ENCODE measurements at places on chromosomes 4 and X. TPM values are rescaled to one million over a fixed set of nuclear protein-coding genes. Genes with fewer than 3 reads are reported as not detected.

DNA sequence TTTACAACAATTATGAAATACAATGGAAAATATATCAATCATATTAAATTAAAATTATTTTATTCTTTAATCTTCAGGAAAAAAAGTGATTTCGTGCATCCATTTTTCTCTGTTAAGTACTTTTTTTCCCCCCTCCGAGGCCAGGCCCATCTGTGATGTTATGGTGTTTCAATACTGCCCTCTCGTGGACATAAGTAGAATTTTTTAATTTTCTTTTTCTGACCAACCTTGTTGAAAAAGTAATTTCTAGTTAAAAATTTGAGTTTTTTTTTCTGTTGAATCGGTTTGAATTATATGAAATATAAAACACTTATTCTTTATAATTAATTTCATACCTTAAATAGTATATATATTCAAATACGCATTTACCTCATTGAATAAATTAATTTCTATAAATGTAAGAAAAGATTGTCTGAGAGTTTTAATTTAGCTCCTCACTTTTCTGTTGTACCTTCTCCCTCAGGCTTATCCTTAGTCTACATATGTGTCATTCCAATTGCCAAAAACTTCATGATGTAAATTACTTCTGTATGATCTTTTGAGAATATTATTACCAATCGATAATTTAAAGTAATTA, 175.8 kb upstream of the TECRL start:
- peak; percentile 75 for DNase-seq

GRCh38 chr4:1785592-1785991, 7.5 kb upstream of the FGFR3 start:
- no peak for DNase-seq

- DNase-seq = no peak
Observed at GRCh38 chr4:55029321-55029720, 96.1 kb downstream of the KDR start.

DNA sequence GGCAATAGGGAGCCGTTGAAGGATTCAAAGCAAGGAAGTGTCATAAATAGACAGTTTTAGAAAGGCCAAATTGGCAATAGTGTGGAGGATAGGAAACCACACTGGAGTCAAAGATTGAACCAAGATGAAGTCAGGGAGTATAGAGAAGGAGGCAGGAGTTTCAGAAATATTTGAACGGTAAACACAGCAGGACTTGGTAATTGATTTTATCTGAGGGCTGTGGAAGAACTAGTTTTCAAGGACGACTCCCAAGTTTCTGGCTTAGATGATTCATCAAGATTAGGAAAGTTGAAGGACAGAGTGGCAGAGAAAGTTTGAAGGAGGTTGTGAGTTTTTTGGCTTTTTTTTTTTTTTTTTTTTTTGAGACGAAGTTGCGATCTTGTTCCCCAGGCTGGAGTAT, 11.5 kb upstream of the TMEM31 start:
- DNase-seq = no peak

GRCh38 chr4:3243136-3243780, 5.7 kb upstream of the MSANTD1 start:
- DNase-seq = no peak

DNA sequence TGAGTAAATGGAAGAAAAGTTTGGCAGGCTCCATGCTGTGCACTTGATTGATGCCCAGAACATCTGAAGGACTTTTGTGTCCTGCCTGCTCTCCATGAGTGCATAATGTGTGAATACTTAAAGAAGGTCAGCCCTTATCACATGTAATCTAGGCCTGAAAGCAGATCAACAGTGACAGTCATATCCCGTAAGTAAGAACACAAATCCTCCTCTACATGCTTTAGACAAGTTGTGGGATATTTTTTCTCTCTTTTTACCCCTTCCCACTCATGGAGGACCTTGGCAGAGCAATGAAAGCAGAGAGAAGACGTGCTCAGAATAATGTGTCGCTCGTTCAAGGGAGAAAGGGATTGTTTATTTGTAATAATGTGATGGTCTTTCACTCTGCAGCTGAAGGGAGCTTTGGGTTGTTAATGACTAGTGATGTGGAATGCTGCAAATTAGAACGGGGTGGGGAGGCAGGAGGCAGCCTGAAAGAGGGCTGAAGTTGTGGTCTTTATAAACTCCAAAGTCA, 286.6 kb downstream of the BMPR1B start:
- no peak for DNase-seq

DNA sequence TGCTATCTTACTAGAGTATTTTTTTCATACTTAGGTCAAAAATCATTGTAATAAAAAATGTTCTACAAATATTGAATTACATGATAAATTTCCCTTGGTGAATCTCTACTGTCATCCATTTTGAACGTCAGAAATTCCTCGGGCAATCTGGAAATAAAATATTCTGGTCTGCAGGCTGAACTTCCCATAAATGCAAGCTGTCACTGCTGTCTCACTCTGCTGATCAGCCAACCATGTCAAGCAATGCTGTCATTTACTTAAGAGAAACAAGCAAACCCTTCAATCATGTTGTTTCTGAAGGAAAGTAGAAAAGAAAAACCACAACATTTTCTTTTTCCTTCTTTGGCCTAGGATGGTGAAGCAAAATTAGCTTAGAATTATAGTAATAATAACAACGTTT, 514.2 kb upstream of the GALNT7 start:
- DNase-seq = no peak

DNA sequence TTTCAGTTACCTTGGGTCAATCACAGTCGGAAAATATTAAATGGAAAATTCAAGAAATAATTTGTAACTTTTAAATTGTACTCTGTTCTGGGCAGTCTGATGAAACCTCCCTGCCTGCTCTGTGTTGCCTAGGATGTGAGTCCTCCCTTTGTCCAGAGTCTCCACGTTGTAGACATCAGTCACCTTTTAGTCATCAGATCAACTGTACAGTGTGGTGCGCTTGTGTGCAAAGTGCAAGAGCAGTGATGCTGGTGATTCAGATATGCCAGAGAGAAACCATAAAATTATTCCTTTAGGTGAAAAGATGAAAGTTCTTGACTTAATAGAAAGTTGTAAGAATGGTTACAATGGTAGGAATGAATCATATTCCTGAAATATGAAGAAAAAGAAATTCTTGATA, 1.4 kb downstream of the SPATA4 start:
- no peak for DNase-seq

GRCh38 chr4:121050300-121050699, 22.0 kb downstream of the NDNF start:
- no peak for DNase-seq

DNA sequence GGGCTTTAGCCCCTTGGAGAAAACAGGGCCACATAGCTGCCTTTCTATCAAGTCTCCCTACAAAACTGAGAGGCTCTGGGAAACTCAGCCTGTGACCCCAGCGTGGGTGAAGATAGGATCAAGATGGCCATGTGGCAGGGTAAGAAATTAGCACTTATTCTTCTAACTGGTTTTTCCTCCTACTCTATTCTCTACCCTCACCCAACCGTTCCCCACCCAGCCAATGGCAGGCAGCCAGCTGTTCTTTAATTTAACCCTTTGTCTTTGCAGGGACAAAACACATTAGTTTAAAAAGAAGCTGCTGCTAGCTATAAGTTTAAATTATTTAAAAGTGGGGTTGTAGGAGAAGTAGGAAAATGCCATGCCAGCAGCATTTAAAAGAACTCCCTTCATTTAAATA, 2.8 kb downstream of the CLCN5 start:
- no peak for DNase-seq

- DNase-seq = no peak
Observed at GRCh38 chr4:121098266-121098665, 25.9 kb upstream of the NDNF start.

GRCh38 chr4:2217726-2218125, 24.2 kb downstream of the HAUS3 start:
- no peak for DNase-seq

- DNase-seq = peak; percentile 19
Observed at GRCh38 chr4:53688186-53688790, 97.0 kb upstream of the LNX1 start.

DNA sequence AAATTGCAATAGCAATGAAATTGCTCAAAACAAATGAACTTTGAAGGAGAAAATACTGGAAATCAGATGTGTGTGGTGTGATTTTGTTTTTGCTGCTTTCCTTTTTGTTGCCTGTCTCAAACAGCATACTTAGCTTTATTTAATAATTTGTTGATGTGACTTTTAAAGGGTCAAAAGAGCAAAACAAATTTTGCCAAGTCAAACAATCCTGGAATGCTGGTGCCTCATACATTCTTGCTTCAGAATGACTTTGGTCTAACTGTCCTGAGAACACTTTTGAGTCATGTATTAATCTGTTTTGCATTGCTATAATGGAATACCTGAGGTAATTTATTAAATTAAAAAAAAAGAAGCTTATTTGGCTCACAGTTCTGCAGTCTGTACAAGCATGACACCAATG, 3.4 kb downstream of the PF4V1 start:
- DNase-seq = no peak

- no peak for DNase-seq
Observed at GRCh38 chrX:13835825-13836224, 18.9 kb upstream of the GPM6B start.

DNA sequence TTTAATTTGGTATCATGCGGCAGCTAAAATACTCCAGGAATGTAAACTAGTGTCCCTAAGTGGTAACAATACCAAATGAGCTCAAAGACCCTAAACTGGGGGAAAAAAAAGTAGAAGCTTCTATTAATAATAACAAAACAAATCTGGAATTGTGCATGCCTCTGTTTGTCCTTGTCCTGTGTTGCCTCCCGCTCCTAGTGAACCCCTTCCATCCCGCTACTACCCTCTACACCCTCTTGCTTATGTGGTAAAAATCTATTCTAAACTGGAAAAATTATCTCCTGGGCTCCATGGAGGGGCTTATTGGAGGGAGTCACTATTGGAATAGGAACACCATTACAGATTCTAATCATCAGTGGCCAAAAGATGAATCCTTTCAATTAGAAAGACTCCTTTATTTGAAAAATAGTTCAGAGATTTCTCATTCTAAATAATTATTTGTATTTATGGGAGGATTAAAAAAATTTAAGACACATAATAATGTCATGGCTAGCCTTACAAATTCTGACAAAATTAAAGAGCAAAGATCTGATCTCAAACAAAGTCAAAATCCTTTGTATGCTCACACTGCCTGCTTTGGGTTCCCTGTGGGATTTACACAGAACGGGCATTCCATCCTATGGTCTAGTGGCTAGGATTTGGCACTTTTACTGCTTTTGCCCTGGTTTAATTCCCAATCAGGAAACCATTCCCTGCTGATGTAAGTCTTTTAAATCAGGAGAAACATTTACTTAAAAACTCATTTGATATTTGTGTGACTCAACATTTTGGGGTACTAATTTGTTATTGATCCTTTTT, 34.7 kb upstream of the FMR1 start:
- DNase-seq = no peak

DNA sequence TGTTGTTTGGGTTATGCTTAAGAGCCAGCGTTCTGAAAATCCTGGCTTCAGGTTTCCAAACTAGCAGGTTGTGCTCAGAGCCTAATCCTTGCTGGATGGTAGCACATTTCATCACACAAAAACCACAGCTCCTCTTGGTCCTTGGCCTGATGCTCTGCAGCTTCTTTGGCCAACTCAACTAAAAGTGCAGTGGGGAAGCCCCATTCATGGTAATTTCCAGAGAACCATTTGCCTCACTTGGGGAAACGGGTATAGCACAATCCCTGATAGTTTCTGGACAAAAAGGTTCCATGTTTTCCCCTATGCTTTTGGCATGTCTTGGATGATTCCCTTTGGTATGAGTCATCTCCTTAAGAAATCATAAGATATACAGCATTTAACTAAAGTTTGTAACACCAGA, 78.7 kb downstream of the SYNPO2 start:
- peak; percentile 34 for DNase-seq

DNA sequence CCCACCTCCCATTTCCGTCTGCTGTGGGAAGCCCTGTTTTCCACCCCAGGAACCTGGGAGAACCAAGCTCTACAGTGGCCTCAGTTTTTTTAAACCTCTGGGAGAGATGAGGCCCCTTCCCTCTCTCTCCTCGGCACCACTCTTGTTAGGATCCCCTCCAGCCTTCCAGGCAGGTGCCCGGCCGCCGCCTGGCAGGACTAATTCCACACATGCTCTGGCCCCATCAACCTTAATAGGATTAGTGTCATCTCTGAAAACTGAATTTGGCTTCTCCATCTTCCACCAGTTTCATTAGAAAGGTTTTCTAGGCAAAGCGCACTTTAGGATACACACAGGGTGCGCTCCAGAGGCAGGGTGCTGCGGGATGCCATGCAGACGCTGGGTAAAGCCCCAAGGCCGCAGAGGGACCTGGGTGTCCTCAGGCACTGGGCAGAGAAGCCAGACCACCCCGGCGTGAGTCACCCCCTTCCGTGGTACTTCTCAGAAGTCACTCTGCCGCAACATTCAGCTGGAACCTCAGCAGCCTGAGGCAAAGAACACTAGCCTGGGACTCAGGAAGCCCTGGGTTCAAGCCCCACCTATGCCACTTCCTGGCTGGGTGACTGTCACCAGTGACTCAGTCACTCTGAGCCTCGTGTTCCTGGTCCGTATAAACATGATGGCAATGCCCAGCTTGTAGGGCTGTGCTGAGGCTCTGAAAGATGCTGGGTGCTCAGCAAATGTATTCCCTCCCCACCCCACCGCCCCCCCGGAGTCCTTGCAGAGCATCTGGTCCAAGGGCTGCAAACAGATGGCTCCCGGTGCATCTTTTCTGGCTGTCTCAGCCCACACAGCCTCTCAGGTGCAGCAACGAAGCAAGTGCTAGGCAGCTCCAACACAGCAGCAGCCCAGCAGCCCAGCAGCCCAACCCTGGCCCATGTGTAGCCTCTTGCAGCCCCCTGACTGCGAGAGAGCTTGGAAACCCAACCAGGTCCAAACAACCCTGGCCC, 29.1 kb downstream of the PPP2R2C start:
- no peak for DNase-seq

DNA sequence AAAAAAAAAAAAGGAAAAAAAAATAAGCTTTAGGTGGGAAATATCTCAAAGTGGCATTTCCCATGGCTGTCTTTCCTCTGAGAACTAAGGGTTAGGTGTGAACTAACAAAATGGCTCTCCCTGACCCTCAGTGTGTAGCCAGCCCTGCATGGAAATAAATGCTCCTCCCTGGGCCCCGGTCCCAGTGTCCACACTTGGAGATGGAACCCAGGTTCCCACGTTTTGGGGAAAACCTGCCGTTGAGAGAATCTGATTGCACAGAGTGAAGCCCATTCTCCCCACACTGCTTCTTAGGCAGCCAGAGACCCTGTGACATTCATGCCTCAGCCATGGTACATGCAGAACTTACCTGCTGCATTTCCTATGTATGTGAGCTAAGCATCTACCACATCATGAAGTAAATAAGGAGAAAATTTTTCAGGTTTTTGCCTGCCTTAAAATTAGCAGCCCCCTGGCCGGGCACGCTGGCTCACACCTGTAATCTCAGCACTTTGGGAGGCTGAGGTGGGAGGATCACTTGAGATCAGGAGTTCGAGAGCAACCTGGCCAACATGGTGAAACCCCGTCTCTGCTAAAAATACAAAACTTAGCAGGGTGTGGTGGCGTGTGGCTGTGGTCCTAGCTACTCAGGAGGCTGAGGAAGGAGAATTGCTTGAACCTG, 34.5 kb downstream of the HTT-AS start:
- DNase-seq = no peak

GRCh38 chr4:1384675-1385372, 21.4 kb downstream of the NKX1-1 start:
- DNase-seq = no peak

- no peak for DNase-seq
Observed at GRCh38 chr4:143397335-143397734, 60.7 kb downstream of the GAB1 start.

PRKG2 gene
- total RNA-seq = not detected

SLC4A4 gene
- total RNA-seq = 0.05 TPM

CDKL5 gene
- total RNA-seq = 5.4 TPM

CYP4V2 gene
- 4.6 TPM for total RNA-seq

MAP7D2 gene
- total RNA-seq = 0.08 TPM

PDE5A gene
- 4.3 TPM for total RNA-seq

AR gene
- 14.2 TPM for total RNA-seq

DMRTC1B gene
- total RNA-seq = not detected

CCKAR gene
- total RNA-seq = 0.61 TPM

CLTRN gene
- 0.42 TPM for total RNA-seq
